ENCODE measurements at places on chromosomes 5 and 9.

DNA sequence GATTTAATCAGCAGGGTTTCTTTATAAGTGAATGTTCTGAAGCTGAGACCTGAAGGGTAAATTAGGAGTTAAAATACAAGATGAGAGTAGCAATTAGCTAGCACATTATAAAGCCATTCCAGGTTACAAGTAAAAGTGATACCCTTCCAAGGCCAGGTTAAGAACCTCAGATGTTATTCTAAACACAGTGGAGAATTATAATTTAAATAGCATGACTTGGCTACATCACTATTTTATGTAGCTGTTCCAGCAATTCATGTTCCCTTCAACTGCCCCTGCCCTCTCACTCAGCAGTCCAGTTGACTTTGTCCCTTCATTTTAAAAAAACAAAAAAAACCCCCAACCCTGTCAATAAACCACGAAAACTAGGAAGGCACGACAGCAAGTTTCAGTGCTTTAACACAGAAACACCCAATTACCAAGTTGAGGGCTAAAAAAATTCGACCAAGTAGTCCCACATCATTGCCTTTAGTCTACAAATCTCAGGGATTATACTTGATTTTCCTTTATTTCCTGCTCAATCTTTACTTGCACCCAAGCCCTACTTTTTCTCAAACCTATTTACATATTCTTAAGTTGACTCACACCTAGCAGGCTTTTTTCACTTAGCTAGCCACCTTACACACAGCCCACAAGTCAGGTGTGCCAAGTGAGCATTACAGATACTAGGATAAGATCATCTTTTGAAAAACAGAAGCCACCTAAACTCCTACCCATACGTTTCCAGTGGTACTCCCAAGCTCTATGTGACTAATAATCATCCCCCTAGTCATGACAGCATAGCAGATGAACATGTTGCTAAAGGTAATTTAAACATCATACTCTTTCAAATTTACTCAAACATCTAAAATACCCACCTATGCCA, 3.4 kb downstream of the RPL37 start:
- no peak for DNase-seq

DNA sequence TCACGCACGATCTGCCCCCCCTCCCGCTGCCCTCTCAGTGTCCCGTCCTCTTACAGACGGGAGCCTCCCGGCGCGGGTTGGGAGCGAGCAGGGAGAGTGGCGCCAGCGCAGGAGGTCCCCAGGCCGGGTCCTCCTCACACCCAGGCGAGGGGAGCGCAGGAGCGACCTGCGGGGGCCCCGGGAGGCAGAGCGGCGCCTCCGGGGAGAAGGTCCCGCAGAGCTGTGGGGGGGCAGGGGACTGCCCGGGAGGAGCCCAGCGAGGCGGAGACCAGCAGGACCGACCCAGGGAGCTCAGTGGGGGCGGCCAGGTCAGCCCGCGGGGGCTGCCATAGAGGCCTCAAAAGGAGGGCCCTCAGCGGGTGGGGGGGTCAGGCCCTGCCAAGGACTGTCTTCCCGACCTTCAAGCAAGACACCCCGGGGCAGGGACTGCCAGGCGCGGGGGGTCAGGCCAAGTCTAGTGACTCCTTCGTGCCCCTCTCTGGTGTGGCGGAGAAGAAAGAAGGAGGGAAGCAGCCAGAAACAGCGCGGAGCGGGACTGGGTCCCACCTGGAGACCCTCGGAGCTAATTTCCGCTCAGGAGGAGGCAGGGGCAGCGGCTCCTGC, 123.3 kb upstream of the ERCC6L2 start:
- no peak for DNase-seq

DNA sequence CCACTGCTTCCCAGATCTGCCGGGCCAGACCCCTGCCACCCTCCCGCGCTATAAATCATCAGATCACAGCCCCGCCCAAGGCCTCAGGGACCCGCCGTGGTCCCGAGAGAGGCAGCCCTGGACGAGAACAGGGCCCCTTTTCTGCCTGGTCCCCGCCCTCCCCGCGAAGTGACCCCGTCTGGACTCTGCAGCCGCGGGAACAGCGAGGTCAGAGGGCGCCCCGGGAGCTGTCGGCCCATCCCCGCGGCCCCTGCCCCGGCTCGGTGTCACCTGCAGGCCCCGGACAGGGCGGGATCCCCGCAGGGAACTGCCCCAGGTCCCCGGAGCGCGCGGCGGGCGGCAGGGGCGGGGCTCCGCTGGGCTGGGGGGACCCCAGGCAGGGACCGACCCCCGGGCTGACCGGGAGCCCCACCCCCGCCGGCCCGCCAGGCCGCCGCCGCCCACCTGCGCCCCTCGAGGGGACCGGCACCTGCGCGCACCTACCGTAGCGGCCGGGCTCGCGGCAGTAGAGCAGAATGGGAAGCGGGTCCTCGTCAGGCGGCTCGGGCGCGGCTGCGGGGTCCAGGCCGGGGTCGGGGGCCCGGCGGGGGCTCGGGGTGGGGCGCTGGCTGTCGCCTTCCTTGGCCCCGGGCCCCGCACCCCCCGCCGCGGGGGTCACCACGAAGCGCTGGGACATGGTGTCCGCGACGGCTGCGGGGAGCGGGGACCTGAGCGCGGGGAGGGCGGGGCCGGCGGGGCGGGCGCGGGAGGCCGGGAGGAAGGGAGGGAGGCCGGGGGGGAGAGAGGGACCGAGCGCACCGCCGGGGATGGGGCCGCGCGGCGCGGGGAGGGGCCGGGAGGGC, 43.5 kb upstream of the SLC12A7 start:
- no peak for DNase-seq

DNA sequence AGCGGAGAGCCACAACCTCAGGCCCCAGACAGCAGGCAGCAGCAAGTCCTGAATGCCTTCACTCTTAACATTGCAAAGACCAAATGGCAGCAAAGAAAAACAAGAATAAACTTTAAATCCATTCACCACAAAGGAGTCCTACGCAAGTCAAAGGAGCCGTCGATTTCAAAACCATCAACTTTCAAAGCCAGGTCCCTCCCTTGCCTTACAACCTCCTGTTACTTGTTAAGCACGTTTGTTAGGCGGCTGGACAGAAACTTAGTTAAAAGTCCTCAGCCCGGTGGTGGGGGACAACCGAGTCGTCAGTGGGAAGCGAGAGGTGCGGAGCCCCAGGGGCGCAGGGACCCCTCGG, 938 bp downstream of the LPAR1 start:
- DNase-seq = peak; percentile 22

DNA sequence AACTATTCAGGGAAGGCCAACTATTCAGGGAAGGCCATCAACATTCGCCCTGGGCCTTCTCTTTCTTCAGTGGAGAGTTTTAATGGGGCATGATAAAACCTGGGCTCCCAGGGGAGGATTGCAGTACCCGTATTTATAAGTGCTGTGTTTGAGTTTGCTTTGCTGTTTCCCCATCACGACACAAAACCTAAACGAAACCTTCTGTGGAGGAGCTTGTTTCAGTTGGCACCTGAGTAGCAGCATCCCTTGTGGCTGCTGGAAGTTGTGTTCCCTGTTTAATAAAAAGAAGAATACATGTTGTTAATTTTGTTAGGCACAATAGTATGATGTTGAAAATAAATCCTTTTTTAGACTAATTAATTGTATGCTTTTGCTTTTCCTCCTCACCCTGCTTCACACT, 8.3 kb downstream of the WDR31 start:
- no peak for DNase-seq

DNA sequence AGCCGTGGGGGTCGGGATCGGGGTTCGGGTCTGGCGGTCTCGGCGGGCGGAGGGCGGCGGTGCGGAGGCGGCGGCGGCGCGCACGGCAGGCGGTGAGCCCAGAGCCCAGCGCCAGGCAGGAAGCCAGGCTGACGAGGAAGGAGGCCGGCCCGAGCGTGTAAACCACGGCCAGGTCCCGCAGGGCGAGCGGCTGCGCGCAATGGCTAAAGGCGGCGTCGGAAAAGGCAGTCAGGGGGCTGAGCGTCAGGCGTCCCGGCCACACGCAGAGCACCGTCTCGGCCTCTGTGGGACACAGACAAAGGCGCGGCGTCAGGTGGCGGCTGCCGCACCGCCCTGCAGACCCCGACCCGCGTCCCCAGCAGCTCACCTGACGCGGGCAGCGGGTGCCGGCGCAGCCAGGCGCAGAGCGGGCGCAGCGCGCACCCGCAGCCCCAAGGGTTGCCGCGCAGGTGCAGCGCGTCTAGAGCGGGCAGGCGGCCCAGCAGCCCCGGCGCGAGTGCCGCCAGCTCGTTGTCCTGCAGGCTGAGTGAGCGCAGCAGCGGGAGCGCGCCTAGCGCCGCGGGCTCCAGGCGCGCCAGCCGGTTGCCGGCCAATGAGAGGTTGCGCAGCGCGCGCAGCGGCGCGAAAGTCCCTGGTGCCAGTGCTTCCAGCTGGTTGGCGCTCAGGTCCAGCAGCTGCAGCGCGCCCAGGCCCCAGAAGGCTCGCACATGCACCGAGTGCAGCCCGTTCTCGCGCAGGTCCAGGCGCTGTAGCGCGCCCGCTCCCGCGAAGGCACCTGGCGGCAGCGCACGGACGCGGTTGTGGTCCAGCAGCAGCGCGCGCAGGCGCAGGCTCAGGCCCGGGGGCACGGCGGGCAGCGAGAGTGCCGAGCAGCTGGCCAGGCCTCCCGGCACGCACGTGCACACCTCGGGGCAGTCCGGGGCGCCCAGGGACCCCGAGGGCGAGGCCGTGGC, 671 bp downstream of the LRRC26 start:
- DNase-seq = peak; percentile 16

DNA sequence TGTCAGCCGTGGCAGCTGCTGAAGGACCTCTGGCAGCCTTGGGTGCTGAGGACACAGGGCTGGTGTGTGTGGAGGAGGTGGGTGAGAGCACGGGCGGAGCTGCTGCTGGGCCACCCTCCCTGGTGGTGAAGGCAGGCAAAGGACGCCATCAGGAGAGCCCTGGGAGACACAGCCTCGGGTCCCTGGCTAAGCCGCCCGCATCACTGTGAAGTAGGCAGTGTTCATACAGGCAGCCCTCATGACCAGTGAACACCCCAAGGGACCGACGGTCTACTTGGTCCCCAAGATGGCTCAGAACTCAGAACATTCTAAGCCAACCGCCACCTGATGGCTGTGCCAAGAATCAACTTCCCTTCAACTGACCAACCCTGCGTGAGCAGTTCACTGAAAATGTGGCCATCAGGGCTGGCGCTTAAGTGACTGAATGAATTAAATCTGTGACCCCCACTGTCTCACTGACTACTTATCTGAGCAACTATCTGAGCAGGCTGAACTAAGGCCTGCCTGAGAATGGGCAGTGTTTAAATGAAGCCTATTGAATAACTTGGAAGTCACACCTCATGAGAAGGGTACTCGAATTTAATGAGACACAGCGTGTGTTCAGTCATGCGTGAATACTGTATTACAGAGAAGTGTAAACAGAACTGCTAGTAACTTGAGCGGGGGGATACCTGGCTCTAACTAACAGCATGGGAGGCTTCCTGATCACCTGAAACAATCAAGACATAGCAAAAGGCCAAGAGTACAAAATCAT, 54.7 kb upstream of the SIMC1 start:
- no peak for DNase-seq

Data from suppressor macrophage treated with lipopolysaccharide for 1 hour (primary cell).